ENCODE measurements at places on chromosomes 2 and 18.

DNA sequence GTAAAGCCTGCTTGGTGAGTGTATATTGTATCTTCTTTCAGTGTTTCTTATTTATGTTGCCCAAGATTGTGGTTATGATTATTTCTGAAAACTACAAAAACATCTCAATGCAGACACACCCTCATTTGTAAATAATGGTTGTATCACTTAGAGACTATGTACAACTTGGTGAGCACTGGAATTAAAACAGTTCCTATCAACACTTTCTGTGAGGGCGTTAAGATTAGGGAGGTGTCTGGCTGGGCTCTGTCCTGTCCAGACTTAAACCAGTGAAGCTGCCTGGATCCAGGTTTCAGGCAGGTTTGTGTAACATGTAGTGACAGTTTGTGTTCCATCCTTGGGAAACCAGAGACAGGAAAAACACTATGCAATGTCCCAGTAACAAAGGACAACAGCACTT is 49.7 kb downstream of the CTAGE1 start:
- no peak for DNase-seq

- no peak for DNase-seq
Observed at GRCh38 chr2:52456561-52457377, 1310.8 kb upstream of the CHAC2 start.

DNA sequence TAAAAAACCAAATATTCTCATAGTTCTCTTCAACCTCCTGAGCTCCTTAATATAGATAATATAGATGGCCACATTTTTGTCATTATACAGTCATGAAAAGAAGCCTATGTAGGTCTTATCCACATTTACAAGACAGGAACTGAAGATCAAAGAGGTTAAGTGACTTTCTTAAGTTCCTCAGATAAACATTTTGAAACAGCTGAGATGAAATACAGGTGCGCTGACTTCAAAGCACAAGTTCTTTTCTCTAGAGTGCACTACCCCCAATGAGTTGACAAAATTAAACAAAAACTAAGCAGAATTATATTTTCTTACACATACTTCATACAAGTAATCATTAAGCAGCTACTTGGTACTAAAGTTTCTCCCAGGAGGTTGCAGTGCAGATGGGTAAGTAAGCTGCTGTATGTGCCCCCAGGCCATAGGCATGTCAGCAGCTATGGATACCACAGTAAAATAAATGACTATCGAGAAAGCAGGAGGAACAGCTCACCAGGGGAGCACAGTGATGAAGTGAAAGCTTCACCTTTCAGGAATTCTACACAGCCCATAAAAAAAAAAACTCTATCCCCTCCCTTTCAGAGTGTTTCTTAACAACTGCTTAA is 199.8 kb downstream of the DPP10 start:
- no peak for DNase-seq

GRCh38 chr2:96120091-96120720 is 3.8 kb upstream of the ADRA2B start:
- DNase-seq, result no peak

- DNase-seq, result no peak
Observed at GRCh38 chr2:150259746-150260145, 227.7 kb downstream of the RND3 start.

DNA sequence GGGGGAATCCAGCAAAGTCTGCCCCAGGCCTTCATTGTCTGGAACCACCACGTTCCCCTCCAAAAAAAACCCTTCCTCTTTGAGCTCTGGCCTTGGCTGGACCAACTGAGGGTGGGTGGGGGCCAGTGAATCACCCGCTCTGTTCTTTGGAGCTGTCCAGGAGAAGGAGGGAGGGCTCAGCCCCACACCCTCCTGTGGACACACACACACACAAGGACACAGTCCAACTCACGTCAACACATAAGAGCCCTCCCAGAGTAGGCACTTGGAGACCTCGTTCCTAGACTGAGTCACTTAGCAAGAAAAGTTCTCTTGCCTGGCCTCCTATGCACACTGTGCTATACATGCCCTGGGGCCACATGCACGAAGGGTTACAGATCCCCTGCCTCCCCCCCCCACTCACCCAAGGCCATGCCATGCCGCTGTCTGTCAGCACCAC is 1.2 kb upstream of the TNS1 start:
- peak; percentile 90 for DNase-seq

- no peak for DNase-seq
Observed at GRCh38 chr2:68369337-68369734, 4.3 kb downstream of the PLEK start.

GRCh38 chr2:213723041-213723560 is 438.8 kb downstream of the SPAG16 start:
- DNase-seq, result no peak

DNA sequence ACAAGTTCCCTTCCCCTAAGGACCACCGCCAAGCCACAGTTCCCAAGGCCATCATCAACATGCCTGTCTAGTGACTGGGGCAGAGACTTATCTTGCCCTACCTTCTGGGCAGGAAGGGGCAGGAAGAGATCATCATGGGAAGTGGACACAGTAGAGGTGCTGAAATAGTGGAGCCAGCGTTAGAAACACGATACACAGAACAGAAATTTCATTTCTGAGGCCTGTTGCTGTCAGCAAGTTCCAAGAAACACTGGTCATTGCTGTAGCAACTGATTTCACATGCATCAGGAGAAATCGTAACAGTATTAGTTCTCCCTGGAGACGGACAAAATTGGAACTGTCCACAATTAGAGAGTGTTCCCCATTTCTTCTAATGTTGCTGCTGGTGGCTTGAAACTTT is 83.0 kb downstream of the COLEC12 start:
- peak; percentile 54 for DNase-seq

DNA sequence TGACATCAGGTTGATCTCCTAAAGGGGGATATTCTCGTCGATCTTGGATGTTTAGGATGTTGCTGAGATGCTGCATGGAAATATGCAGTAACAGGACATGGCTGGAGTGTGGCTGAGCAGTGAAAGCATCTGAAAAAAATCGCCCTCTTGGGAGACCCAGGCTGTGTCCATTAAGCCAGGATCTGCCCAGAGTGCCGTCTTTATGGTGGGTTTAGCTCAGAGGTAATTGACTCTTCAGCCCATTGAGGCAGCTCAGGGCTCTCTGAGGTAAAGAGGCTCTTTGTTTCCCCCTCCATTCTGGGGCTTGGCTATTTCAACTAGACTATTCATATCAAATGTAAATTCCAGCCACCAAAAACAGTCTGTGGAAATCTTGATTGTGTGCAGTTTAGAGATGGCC is 26.5 kb downstream of the OSBPL6 start:
- DNase-seq, result no peak

- peak; percentile 49 for DNase-seq
Observed at GRCh38 chr2:43609290-43609918, 13.6 kb upstream of the THADA start.

- DNase-seq, result no peak
Observed at GRCh38 chr2:10444463-10444862, 3.7 kb downstream of the ODC1 start.

GRCh38 chr2:48583961-48584360 is 33.7 kb upstream of the GTF2A1L start:
- no peak for DNase-seq

DNA sequence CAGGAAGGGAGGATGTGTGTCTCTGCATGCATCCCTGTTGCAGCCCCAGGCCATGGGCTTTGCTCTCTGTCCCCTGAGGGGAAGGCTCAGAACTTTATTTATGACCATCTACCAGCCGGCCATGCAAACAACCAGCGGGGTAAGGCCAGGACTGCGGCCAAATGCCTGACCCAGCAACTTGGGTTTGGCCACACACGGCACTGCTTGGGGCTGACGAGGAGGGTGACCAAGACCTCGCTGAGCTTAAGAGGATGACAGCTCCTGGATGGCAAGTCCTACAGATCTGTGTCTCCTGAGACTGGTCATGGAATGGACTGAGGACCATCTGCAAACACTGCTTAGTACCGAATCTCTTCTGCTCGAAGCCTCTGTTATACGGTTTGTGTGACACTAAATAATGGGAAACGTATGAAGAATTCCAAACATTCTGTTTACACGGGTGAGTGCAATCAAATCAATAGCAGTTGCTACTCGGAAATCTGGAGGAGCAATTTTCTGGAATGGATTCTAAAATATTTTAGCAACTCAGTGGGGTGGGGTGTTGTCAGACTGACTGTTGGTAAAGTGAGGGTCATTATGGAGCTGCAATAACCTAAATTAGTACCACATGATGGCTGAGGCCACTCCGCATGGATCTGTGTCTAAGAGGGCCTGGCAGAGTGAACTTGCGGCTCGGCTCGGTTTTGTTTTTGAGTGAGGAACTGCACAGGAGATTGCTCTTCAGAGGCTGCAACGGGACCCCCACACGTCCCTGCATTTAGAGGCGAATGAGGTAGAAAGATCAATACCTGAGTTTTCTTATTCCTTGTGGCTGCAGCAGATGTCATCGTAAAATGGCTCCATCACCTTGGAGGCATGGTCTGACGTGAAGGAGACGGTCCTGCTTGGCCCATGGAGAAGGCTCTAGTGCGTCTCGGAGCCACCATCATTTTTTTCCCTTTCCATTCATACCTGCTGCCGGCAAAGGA is 26.6 kb downstream of the TMEM18 start:
- DNase-seq, result peak; percentile 38

DNA sequence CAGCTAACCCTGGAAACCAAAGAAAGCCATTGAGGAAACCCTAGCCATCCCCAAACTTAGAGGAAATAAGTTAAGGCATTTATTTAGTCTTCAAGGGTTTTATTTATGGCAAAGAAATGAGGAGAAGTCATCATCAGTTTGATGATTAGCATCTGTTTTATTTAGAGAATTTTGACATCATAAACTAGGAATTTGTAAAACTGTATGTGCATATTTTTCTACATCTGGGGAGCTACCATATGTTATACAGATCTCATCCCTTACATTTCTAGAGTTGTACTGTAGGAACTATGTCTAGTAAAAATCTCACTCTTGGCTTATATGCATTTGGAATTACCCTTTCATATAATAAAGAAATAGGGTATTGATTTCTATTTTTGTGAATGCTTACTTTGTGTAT is 48.7 kb downstream of the FMNL2 start:
- DNase-seq, result peak; percentile 69

- no peak for DNase-seq
Observed at GRCh38 chr2:115400940-115401339, 958.5 kb downstream of the DPP10 start.

DNA sequence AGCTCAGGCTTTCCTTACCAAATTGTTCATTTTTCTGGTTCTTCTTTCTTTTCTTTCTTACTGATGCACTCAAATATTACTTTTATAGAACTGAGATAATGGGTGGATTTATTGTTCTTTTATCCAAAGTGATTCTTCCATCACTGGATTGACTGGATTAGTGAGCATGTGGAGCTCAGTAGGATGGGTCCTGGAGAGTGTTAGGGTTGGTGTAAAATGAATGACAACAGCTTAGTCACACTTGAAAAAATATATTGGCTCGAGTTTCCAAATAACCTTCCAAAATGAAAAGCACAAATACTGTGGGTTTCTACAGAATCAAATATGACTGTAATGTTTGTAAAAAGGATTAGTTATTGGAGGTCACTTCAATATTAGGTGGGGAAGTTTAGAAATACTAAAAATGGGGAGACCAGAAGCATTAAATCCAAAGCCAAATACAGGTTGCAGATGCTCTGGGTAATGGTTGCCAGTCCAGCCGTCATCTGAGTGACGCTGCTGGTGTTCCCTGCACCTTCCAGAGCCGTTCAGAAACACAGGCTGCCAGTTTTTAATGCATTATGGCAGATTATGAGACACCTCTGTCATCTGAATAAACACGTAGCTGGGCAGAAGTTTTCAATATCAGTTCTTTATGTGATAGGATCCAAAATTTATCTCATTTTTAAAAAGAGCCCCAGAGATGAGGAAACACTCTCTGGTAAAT is 294.8 kb upstream of the NRP2 start:
- DNase-seq, result no peak

- no peak for DNase-seq
Observed at GRCh38 chr2:186294248-186294888, 191.7 kb upstream of the ZC3H15 start.

DNA sequence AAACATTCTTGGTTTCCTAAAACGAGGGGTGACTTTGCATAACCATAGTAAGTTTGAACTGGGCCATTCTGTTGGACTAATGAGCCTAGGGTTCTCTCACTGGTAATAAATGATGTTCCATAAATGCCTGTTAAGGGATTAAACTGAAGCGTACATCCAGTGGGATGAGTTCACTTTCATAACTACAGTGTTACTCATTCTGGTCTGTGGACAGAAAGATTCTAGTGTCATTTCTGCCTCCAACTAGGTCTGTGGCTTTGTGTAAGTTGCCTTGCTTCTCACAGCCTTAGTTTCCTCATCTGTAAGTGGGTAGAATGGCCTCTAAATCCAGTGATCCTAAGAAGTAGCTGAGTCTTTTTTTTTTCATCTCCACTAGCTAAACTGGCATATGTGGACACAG is 1860.6 kb upstream of the PIK3C3 start:
- peak; percentile 54 for DNase-seq

- DNase-seq, result peak; percentile 82
Observed at GRCh38 chr2:39991298-39991697, 212.2 kb upstream of the THUMPD2 start.

DNA sequence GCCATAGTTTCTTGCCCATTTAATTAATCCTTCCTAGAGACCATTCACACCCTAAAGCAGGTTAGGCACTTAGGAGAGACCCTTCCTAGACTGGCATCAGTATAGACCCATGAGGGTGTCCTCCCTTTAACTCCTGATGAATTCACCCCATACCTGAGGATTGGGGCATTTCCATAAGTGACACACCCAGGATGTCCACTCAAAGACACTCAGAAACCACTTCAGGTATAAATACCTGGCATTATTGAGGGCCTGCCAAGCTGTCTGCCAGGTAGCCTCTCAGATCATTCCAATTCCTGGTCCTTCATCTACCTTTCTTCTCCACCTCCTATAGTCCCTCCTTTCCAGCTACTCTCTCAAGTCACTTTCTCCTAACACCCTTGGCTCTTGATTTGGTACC is 57.5 kb upstream of the SLC14A2 start:
- no peak for DNase-seq

DNA sequence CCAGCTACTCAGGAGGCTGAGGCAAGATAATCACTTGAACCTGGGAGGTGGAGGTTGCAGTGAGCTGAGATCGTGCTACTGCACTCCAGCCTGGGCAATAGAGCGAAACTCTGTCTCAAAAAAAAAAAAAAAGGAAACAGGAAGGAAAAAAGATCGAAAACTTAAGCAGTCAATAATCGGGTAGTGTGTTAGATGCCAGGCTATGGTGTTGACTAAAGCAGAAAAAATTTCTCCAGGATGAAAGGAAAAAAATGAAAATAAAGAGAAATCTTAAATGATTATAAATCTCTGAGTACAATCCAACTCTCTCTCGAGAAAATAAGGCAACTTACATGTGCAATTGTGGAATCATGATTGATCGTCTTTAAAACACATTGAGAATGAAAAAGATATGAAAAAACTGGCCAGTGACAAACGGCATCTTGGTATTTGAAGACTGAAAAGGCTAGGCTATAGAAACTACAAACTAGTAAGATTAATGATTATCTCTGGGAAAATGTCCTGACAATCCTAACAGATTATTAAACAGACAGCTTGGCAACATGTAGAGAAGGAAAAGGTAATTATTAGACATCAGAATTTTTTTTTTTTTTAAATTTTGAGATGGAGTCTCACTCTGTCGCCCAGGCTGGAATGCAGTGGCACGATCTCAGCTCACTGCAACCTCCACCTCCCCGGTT is 16.3 kb upstream of the EPHA4 start:
- no peak for DNase-seq

- DNase-seq, result no peak
Observed at GRCh38 chr2:152446213-152446612, 111.2 kb downstream of the FMNL2 start.

All from fibroblast of skin of right biceps (primary cell).